Choroid plexus epithelial cell (primary cell): ENCODE measurements at places on chromosomes 16 and 17.

- no peak for DNase-seq
These were observed 8.1 kb downstream of the TMEM235 start for GRCh38 chr17:78239489-78239931.

DNA sequence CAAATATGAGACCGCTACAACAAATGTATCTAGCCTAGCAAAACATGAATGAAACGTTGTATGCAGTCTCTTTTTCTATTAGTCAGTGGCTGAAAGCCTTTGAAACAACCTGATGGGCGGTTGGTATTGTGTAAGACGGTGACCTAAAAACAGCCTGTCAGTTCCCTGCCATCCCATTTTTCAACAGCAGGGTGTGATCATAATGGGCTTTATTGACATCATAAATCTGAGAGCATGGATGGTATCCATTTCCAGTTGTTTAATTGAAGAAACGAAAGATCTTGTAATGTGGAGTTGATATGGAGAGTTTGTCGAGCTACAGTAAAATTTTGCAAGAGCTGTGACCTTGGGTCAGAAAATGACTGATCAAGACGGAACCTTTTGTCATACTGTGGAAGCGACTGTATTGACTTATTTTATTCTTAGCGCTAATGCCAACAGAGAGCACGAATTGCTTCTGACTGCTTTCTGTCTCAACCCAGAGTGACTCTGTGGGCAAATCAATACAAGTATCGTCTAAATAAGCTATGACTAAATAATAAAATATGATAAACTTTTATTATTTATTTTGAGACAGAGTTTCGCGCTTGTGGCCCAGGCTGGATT is 12.3 kb upstream of the MEIOB start:
- DNase-seq, result peak; percentile 51

DNA sequence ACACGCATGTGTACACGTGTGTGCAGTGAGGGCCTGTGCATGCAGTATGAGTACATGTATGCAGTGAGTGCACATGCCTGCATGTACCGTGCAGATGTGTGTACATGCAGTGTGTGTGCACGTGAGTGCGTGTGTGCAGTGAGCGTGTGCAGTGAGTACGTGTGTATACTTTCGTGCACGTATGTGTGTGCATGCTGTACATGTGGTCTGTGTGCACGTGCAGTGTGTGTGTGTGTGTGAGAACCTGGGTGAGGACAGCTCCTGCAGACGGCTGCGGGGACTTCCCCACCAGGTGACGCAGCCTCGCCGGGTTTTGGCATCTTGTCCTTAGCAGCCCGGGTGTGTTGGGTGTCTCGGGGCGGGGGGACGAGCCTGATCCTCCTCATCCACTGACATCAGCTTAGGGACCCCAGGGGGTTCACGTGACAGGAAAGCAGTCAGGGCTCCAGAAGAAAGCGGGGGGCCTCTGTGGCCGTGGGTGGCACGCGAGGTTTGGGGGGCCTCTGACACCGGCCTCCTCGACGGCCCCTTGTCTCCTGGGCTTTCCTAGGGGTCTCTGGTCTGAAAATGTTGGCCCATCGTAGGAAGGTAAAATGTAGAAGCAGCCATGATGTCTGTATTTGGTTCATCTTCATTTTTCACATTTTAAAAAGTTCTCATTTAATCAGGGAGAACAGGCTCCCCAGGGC is 119.6 kb upstream of the ZNF750 start:
- no peak for DNase-seq

GRCh38 chr16:51084074-51084928 is 66.8 kb downstream of the SALL1 start:
- peak; percentile 1 for DNase-seq

- no peak for DNase-seq
These were observed 26.1 kb downstream of the LRRC75A start for GRCh38 chr17:16465861-16466338.

GRCh38 chr17:44907729-44908470 is 7.4 kb downstream of the GFAP start:
- DNase-seq, result no peak

- DNase-seq, result no peak
These were observed 1.3 kb downstream of the ARRB2 start for GRCh38 chr17:4711661-4712181.

DNA sequence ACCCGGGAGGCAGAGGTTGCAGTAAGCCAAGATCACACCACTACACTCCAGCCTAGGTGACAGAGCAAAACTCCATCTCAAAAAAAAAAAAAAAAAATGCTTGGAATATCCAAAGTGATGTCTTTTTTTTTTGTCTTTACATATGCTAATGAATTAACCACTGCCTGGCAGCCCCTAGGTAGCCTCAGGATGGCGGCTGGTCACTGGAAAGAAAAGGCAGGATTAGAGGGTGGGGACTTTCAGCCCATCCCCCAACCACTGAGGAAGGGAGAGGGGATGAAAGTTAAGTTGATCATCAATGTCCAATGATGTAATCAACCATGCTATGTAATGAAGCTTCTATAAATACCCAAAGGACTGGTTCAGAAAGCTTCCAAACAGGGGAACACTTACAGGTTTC is 26.8 kb downstream of the RNF157 start:
- no peak for DNase-seq

- DNase-seq, result no peak
These were observed 315.8 kb downstream of the HAPSTR1 start for GRCh38 chr16:9407206-9407758.

DNA sequence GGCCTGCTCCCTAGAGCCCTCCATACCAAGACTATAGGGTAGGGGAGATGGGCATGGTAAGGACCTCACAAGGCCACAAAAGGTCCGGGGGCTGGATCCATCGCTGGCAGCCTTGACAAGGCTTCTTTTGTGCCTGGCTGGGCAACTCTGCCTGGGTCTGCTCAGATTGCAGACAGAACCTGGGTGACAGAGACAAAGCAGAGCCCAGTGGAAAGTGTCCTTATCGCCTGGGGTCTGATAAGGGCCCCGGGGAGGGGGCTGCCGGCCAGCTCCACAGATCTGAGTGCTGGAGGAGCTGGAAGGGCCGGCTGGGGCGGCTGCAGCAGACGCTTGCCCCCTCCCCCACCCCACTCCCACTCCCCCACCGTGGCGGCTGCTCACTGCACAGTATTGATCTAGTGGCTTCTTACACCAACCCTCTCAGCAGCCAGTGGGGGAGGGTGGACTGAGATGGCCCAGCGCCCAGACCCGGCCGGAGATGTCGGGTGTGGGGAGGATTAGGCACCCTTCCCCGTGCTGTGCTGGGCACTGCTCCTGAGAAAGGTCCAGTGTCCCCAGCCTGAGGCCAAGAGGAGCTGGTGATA is 7.2 kb downstream of the MMP15 start:
- DNase-seq, result peak; percentile 26

- no peak for DNase-seq
These were observed 11.9 kb upstream of the CCL17 start for GRCh38 chr16:57392694-57393093.

- DNase-seq, result no peak
These were observed 570 bp upstream of the NME3 start for GRCh38 chr16:1771864-1772361.

DNA sequence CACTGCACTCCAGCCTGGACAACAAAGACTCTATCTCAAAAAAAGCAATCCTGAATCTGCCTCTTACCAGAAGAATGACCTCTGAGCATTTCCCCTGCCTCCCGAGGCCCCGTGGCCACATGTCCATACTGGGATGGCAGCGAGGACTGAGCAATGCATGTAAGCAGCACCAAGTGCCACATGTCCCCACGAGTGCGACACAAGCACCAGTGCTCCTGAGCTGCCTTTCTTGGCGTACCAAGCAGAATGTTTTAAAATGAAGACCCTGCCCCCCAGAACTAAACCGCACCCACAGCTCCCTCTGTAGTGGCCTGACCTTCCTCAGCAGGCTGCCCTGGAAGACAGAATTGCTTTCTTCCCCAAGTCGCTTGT is 373.3 kb downstream of the SLC39A11 start:
- DNase-seq, result no peak

DNA sequence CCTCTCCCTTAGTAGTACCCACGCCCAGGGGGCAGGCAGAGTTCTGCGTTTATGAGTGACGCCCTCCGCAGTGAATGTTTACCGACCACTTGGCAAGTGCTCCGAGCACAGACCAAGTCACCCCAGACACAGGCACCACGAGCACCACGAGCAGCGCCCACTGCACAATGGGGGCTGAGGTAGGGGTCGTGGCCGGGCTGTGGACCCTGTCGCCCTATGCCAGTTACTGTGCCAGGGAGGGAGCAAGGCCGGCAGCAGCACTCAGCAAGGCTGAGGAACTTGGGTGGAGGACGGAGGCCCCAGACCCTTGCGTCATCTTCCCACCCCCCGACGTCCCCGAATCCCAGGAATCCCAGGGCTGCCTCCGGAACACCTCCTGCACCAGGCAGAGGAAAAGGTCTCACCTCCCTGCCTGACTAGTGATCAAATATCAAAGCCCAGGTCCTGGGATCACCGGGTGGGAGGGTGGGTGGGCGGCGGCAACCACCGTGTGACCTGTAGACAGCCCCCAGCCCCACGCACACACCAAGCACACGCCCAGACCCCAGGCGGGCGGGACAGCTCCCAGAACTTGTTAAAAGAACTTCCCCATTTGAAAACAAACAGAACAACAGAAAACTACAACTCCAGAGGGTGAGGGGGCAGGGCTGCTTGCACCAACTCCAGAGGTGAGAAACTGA is 5.4 kb downstream of the VASN start:
- DNase-seq, result no peak

DNA sequence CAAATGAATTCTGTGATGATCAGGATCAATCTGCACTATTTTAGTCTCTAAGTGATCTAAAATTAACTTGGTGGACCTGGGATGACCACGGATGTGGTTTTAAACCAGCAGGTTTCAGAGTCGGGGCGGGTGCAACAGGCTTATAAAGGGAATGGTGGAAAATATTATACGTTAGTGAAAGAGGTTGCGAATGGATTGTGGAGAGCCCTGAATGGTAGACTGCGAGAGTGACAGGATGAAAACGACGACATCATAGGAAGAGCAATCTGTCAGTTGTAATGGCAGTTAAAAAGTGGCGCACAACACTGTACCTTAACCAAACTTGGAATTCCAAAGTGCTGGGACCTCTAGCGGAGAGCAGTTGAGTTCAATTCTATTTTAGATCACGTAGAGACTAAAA is 1.2 kb upstream of the CYB5B start:
- DNase-seq, result no peak

- DNase-seq, result peak; percentile 68
These were observed 3.9 kb downstream of the ABAT start for GRCh38 chr16:8678068-8678927.

DNA sequence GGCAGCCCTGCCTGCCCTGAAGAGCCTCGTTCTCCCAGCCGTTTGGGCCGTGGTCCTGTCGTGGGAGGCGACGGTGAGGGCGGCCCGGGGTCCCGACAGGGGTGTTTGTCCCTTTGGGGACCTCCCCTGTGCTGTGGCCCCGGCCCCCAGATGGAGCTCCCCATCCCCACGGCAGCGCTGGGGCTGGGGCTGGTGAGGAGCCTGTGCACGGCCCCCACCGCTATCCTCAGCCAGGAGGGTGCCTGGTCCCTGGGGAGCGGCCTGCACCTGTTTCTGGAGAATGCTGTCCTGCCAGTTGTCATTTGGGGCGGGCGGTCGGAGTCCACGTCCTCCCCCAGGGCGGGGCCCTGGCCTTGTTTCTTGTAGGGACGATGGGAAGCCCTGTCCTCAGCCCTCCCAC is 6.6 kb downstream of the CAPN15 start:
- DNase-seq, result no peak

DNA sequence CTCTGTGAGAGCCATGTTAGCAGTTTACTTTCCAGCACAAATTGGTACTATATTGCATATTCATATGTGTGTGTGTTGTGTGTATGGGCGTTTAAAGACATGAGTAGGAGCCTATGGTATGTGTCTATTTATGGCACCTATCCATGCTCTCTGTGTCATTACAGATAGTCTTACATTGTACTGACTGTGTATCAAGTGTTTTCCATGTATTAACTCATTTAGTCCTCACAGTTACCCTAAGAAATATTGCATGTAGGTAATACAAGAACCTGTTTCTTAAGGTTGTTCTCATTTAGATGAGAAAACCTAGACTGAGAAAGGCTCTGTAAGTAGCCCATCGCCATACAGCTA is 1.6 kb downstream of the ALG1 start:
- no peak for DNase-seq

GRCh38 chr17:62653002-62653825 is 25.7 kb downstream of the MRC2 start:
- peak; percentile 53 for DNase-seq

DNA sequence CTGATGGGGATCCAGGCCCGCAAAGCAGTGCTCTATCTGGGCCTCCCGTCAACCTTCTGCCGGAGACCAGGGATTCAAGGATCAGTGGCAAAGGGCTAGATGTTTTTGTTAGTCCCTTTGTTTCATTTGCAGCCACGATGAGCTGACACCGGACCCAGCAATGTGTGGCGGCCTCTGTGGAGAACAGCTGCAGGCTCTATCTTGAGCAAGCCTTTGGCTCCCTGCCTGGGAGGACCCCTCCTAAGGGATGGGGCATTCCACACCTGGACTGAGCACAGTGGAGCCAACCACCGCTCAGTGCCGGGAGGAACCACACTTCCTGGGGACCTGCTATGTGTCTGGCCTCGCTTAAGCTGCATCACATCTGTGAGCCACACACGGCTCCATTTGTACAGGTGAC is 215.8 kb downstream of the RBFOX3 start:
- no peak for DNase-seq

- DNase-seq, result peak; percentile 79
These were observed at the start of gene SARM1 for GRCh38 chr17:28371245-28372202. Gene SARM1 (plus strand): TSS chr17:28371694. CDS start chr17:28372033, 339 bp downstream.

DNA sequence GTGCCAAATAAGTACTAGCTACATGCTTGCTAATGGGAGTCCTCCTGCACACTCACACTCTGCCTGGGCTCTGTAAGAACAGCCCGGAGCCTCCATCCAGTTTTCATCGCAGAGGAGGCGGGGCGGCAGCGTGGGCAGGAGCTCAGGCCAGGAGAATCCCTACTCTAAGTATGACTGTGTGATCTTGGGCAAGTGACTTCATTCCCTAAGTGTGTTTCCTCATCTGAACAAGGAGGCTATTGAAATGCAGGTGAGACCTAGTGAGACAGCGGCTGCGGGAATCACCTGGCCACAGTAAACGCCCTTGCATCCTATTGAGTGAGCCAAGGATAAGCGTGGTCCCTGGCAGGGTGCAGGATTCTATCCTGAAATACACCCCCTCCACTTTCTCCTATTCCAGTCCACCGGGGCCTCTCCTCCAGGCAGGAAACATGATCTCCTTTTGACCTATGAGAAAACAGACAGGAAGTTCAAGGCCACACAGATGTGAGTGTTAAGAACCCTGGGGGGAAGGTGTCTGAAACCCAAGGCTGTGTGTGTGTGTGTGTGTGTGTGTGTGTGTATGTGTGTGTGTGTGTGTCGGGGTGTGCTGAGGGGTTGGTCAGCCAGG is 5.2 kb upstream of the RAI1 start:
- DNase-seq, result peak; percentile 39
